ENCODE measurements at places on chromosomes 16 and 17. TPM values are rescaled to one million over a fixed set of nuclear protein-coding genes. Genes with fewer than 3 reads are reported as not detected.

GIT1 gene
- 8.6 TPM for polyA plus RNA-seq

TSNAXIP1 gene
- polyA plus RNA-seq, result not detected

CA10 gene
- not detected for polyA plus RNA-seq

ATP2A1 gene
- polyA plus RNA-seq, result not detected

JPH3 gene
- not detected for polyA plus RNA-seq

SLC22A31 gene
- polyA plus RNA-seq, result not detected

TM4SF5 gene
- polyA plus RNA-seq, result not detected

PRAC2 gene
- polyA plus RNA-seq, result not detected

LDAF1 gene
- polyA plus RNA-seq, result 29.7 TPM

ASGR1 gene
- polyA plus RNA-seq, result 0.50 TPM

GNAO1 gene
- polyA plus RNA-seq, result 0.58 TPM

HIC1 gene
- polyA plus RNA-seq, result 0.88 TPM

CMTM2 gene
- not detected for polyA plus RNA-seq

AMDHD2 gene
- 22.2 TPM for polyA plus RNA-seq

KRTAP4-9 gene
- polyA plus RNA-seq, result not detected

CXCL16 gene
- polyA plus RNA-seq, result 17.7 TPM

SLFN12L gene
- polyA plus RNA-seq, result 1.9 TPM

CPNE2 gene
- 2.0 TPM for polyA plus RNA-seq

PRR35 gene
- polyA plus RNA-seq, result not detected

ANKFN1 gene
- polyA plus RNA-seq, result not detected

PVALEF gene
- polyA plus RNA-seq, result not detected

SPIRE2 gene
- 0.19 TPM for polyA plus RNA-seq

PHOSPHO1 gene
- 1.0 TPM for polyA plus RNA-seq

MT1G gene
- not detected for polyA plus RNA-seq

CHST5 gene
- polyA plus RNA-seq, result not detected

BCL6B gene
- polyA plus RNA-seq, result 0.33 TPM

MEOX1 gene
- polyA plus RNA-seq, result not detected

NOS2 gene
- 0.21 TPM for polyA plus RNA-seq

HAS3 gene
- polyA plus RNA-seq, result 0.09 TPM

PRSS27 gene
- polyA plus RNA-seq, result not detected

FAM83G gene
- polyA plus RNA-seq, result 6.8 TPM

GABARAPL2 gene
- polyA plus RNA-seq, result 307 TPM

LIMD2 gene
- 845 TPM for polyA plus RNA-seq

TNFRSF17 gene
- polyA plus RNA-seq, result 83.0 TPM

OR4D1 gene
- polyA plus RNA-seq, result 0.11 TPM

TBX4 gene
- polyA plus RNA-seq, result not detected

CACNG3 gene
- not detected for polyA plus RNA-seq

KRT31 gene
- polyA plus RNA-seq, result not detected

PRAC1 gene
- not detected for polyA plus RNA-seq

LIG3 gene
- 15.2 TPM for polyA plus RNA-seq

IL17C gene
- not detected for polyA plus RNA-seq

CDH3 gene
- polyA plus RNA-seq, result not detected

GRIN2A gene
- not detected for polyA plus RNA-seq

SGCA gene
- 2.9 TPM for polyA plus RNA-seq

GDPD1 gene
- 2.6 TPM for polyA plus RNA-seq

CCL2 gene
- polyA plus RNA-seq, result not detected

TBX2 gene
- not detected for polyA plus RNA-seq

KRTAP4-3 gene
- polyA plus RNA-seq, result not detected

KRT24 gene
- not detected for polyA plus RNA-seq

ENPP7 gene
- 0.89 TPM for polyA plus RNA-seq
